ENCODE measurements at places on chromosomes 1 and 21.

DNA sequence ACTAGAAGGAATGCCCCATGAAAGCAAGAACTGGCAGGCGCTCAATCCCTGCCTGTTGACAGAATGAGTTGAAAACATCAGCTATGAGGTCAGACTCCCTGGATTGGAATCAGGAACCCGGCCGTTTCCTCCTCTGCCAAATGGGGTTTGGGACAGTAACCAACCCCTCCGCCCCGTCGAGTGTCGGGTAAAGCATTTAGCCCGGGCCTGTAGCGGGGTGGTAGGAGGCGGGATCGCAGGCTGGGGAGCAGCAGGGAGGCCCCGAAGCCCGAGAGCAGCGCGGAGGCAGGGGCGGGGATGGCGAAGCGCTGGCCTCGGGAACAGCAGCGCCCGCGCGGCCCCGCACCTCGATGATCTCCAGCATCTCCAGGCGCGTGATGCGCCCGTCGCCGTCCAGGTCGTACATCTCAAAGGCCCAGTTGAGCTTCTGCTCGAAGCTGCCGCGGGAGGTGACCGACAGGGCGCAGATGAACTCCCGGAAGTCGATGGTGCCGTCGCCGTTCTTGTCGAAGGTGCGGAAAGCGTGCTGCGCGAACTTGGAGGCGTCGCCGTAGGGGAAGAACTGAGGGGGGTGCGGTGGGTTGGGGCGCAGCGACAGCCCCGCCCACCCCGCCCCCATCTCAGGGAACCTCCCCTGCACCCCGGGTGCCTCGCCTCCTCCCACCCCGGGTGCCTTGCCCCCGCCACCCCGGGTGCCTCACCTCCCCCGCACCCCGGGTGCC is 7.5 kb downstream of the HPCAL4 start:
- no peak for DNase-seq

DNA sequence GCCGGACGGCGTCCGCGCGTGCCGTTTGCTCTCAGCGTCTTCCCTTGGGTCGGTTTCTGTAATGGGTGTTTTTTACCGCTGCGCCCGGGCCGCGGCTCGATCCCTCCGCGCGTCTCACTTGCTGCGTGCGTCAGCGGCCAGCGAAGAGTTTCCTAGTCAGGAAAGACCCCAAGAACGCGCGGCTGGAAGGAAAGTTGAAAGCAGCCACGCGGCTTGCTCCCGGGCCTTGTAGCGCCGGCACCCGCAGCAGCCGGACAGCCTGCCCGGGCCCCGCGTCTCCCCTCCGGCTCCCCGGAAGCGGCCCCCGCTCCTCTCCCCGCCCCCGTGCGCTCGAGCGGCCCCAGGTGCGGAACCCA is 159.8 kb downstream of the RUNX1 start:
- DNase-seq: peak; percentile 49

DNA sequence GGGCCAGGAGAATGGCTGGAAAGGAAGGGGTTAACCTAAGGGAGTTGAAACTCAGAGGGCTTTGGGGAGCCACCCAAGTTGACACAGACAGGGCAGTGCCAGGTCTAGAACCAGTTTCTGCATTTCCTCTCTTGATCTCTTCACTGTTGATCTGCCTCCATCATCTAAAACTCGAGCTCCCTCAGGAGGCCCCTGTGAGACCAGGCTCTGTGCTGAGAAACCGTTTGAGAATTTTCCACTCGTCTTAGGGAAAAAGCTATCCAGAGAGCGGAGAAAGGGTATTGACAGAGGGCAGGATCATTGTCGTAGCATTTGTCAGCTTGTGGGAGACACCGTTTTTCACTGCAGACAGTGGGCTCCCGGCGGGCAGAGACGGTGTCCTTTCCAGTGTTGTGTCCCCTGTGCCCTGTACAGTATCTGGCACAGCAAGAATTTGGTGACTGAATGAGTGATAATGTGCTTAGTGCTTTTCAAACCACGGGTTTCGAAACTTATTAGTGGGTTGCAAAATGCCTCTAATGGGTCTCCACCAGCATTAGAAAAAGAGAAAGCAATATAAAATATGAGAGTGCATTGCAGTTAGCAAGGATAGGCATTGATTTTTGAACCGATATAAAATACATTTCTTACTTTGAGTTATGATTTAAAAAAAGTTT is 31.1 kb downstream of the PROK1 start:
- no peak for DNase-seq

- DNase-seq: no peak
Observed at GRCh38 chr1:176193663-176194062, 13.4 kb downstream of the COP1 start.

DNA sequence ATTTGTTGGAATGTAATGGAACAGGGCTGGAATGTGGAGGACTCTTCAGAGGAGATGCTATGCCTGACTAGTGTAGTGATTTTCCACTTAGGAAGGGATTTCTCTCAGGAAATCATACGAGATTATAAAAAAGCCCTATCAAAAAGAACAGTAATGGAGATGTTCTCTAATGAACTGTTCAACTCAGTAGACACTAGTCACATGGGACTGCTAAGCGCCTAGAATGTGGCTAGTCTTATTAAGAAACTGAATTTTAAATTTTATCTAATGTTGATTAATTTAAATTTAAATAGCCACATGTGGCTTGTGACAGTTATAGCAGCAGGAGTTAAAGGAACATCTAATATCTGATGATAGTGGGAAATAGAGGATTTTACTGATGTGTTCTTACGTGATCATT is 94.0 kb downstream of the SLC35F3 start:
- no peak for DNase-seq

GRCh38 chr1:185681034-185681633 is 53.1 kb upstream of the HMCN1 start:
- peak; percentile 46 for DNase-seq

GRCh38 chr1:11443961-11444658 is 34.8 kb upstream of the DISP3 start:
- no peak for DNase-seq

GRCh38 chr1:7752512-7753417 is 18.3 kb upstream of the VAMP3 start:
- DNase-seq: peak; percentile 60

DNA sequence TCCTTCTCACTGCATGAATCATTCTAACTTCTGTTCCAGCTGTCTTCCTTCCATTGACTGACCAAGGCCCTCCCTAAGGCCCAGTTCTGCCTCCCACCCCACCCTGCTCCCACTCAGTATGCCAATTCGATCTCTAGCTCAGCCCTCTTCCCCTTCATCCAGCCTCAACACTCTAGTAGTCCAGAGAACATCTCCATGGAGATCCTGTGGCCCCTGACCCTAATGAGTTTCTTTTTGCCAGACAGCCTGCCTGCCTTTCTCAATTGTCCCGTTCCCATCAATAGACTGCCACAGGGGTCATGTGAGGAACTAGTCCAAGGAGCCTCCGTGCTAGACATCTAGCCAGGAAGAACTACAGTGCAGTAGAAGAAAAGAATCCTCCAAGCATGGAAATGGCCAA is 26.4 kb downstream of the RRAGC start:
- DNase-seq: no peak

Data from COR-L47 (cell line).